ENCODE measurements at places on chromosomes 16 and 17.

- no peak for DNase-seq
These were observed 48.2 kb upstream of the MEIOC start for GRCh38 chr17:44607836-44608690.

DNA sequence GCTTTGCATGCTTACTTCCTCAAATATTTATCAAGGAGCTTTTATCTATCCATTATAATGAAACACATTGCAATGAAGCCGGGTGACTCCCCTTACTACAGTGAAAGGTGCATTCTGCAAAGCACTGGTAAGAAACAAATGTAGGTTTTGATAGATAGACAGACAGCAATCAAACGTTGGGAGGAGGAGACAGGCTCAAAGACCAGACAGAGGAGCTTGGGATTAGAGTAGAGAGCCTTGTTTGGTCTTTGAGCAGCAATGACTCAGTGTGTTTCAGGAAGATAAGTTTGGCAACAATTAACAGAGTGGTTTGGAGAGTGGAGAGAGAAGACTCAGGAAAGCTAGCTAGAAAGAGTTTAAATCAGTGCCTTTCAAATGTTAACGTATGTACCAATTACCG, 68.8 kb downstream of the ZNF18 start:
- no peak for DNase-seq

DNA sequence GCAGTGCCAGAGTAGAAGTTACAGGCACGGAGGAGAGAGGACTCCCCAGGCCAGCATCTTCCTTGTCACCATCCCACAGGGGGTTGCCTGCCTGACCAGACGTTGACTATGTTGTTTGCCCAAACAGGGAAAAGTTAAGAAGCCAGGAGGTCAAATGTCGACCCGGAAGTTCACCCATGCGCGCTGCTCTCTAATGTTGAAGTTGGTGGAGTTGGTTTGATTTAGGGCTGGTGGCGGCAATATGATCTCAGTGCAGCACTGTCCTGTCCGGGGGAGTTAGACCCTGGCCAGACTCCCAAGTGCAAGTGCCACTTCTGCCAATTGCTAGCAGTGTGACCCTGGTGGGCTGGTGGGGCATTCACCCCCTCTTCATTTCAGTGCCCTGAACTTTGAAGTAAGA, 30.4 kb downstream of the RGS9 start:
- DNase-seq: no peak

DNA sequence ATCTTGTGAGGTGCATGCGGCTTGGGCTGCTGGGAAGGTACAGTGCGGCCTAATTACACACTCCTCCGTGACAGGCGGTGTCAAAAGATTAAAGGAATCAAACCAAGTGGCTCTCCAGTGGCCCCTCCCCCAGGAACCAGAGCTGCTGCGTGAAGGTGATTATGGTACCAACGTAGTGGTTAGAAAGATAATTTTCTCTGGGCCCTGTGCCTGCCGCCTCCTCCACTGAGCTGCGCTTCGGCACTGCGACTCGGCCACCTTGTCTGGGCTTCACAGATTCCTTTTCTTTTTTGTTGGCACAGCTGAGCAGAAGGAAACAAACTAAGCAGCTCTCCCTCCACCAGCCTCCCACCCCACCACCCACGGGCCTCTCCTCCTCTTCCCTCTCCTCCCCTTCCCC, 113.2 kb upstream of the SDK2 start:
- DNase-seq: no peak

- DNase-seq: no peak
These were observed 23.6 kb upstream of the ENPP7 start for GRCh38 chr17:79706931-79707850.

- DNase-seq: no peak
These were observed 37.8 kb downstream of the YWHAE start for GRCh38 chr17:1362065-1362848.

GRCh38 chr17:31250229-31250628, 46.8 kb downstream of the OMG start:
- DNase-seq: no peak

- no peak for DNase-seq
These were observed 11.9 kb downstream of the TMEM170A start for GRCh38 chr16:75452464-75453190.
